ENCODE measurements at places on chromosomes 1 and 21. TPM values are rescaled to one million over a fixed set of nuclear protein-coding genes. Genes with fewer than 3 reads are reported as not detected.
A peak's percentile ranks its signal among the peaks of the same experiment; 100 is the strongest.

DNA sequence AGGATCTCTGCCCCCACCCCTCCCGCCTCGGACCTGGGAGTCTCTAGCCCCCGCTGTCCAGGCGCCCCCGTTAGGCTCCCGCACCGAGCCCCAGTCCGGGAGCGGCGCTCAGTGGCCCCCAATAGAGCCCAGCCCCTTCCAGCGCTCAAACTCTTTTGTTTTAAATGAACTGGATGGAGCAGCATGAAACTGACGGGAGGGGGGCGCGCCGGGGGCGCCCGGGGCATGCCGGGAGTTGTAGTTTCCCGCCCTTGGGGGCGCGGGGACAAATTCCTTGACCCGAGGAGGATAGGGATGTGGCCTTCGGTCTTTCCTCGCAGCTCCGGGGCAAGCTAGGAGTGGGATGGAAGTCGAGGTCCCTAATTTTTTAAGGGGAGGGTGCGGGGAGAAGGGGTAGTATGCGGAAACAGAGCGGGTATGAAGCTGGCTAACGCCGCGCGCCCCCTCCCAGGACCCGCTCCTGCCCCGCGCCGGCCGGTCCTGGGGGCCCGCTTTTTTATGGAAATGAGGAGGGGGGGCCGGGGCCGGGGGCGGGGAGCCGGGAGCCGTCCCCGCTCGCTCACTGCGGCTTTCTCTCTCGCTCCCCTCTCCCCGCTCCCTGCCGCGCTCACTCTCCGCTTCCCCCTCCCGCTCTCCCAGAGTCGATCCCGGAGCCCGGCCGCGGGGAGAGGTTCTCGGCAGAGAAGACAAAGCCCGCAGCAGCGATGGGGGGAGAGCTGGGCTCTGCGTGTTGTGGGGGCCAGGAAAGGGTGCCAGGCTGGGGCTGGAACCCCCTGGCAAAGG, at the start of gene MEX3A:
MEX3A (minus strand) TSS at position 157 of the 783 bp plus-strand sequence. CDS start 467 bp downstream, outside the sequence.
- no peak within 1 kb of the TSS for H3K27ac ChIP-seq
- H3K27me3 ChIP-seq, result no peaks in the 10 kb centered on the region
- peak; percentile 96 for DNase-seq
- peaks cover 10% of the 10 kb centered on the region for H3K4me1 ChIP-seq
- H3K36me3 ChIP-seq, result no peaks in the 10 kb centered on the region

FCRL3 gene
- total RNA-seq, result 1.5 TPM

DNA sequence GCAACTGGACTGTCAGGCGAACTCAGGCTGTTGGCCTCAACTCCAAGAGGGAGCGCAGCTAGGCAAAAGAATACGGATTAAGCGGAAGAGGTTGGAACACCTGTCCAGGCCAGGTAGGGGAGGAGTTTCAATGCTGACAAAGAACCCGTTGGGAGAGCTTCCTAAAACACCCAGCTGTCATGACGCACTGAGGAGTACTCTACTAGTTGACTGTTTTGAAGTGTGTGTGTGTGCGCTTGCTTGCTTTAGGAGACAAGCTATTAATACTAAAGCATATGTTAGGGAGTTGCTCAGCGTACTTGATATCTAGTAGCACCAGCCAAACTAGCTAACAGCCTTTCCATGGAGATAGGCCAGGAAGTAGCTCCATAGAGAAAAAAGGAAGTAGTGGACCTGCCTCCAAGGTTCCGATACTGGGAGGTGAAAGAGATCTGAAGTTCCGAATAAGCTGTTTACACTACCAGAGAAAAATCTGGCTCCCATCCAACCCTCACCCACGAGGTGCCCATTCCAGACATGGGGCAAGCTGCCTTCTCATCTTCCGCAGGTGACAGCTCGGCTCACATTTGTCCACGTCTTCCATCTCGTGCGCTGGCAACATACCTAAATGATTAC, 974 bp upstream of the FNBP1L start:
- no peaks in the 10 kb centered on the region for H3K4me1 ChIP-seq
- peak overlapping the region; percentile 84 for H3K27ac ChIP-seq
- H3K4me3 ChIP-seq, result peak overlapping the region; percentile 8

DNA sequence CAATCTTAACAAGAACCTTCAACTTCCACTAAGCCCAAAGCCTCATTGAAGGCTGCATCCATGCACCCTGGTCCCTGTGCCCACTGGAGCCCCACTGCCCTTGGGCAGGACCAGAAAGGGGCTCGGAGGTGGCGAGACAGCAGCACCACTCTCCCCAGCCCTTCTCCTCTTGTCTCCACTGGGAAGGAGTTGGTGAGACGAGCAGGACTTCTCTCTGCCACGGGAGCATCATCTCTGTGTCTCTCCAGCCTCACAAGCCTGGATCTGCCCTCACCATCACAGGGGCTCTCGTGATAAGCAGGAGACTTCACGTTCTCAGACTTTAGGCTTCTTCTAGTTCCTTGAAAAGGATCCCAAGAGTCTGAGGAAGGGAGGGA, 7.2 kb upstream of the ETV3L start:
- DNase-seq, result no peak
- no peaks in the 10 kb centered on the region for H3K36me3 ChIP-seq
- H3K4me3 ChIP-seq, result no peak overlapping the region
- H3K27ac ChIP-seq, result no peak overlapping the region
- no peaks in the 10 kb centered on the region for H3K4me1 ChIP-seq
- H3K27me3 ChIP-seq, result peaks cover 17% of the 10 kb centered on the region

DNA sequence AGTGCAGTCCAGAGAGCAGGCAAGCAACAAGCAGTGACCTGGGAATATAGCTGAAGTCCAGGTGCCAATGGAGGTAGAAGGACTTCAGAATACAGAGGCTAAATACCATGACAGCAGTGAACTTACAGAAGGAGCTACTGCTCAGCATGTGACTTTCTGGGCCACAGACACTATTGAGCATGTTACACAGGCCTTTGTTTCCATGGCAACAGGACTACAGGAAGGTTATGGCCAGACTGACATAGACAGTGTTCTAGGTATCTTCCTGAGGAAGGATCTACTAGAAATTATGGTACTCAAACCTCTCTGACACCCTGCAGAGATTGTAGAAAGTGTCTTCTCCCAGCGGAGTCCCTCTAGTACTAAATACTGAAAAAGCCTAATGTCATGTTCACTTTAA, 11.0 kb downstream of the OR2M5 start:
- DNase-seq, result no peak
- no peak overlapping the region for H3K4me3 ChIP-seq
- no peaks in the 10 kb centered on the region for H3K27me3 ChIP-seq
- H3K4me1 ChIP-seq, result no peaks in the 10 kb centered on the region

NUAK2 gene
- total RNA-seq, result 14.1 TPM

NBPF15 gene
- total RNA-seq, result 34.1 TPM

- DNase-seq, result peak; percentile 95
- peaks cover 15% of the 10 kb centered on the region for H3K4me1 ChIP-seq
- H3K36me3 ChIP-seq, result no peaks in the 10 kb centered on the region
- H3K4me3 ChIP-seq, result no peak overlapping the region
Measured at GRCh38 chr1:109546311-109547109, 1.9 kb upstream of the GNAI3 start.

GRCh38 chr1:217674028-217674729, 43.0 kb downstream of the SPATA17 start:
- H3K27me3 ChIP-seq, result no peaks in the 10 kb centered on the region
- H3K4me1 ChIP-seq, result no peaks in the 10 kb centered on the region
- no peaks in the 10 kb centered on the region for H3K36me3 ChIP-seq
- peak; percentile 9 for DNase-seq
- H3K27ac ChIP-seq, result no peak overlapping the region

DNA sequence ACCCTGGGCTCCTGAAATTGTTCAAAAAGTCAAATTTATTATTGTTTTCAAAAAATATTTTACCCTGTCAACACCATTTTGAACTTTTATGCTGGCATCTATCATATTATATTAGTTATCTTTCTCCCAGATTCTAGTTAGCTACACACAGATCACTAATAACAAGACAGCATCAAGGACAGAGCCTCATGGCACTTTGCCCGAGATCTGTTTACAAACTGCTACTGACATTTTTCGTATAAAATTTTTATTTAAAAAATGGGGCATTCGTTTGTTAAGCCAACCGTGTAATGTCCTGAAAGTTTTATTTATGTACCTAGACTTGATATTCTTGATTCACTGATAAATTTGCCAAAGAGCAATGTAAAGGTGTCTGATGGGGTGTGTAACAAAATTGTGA, 78.1 kb downstream of the PLPPR5 start:
- peak; percentile 37 for DNase-seq
- H3K4me3 ChIP-seq, result no peak overlapping the region
- no peaks in the 10 kb centered on the region for H3K27me3 ChIP-seq
- H3K27ac ChIP-seq, result no peak overlapping the region

RAB7B gene
- 16.2 TPM for total RNA-seq

PALMD gene
- 32.2 TPM for total RNA-seq

DNA sequence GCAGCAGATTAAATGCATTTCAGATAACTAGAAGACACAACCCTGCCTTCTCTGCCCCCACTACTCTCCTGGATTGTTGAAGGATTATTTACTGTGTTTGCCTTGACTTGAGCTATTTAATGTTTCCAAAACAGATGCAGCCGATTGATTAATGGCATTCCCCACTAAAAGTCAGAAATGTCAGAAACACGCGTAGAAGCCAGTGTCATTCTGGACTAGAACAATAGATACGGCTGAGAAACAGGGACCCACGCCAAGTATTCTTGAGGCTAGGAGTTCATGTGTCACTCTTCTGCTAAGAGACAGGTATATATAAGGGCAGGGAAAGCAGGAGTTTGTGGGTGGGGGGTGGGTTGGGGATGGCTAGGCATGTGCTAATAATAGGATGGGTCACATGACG, 366.7 kb upstream of the PROX1 start:
- no peak for DNase-seq
- no peak overlapping the region for H3K4me3 ChIP-seq
- no peaks in the 10 kb centered on the region for H3K4me1 ChIP-seq
- H3K36me3 ChIP-seq, result no peaks in the 10 kb centered on the region
- no peaks in the 10 kb centered on the region for H3K27me3 ChIP-seq

DNA sequence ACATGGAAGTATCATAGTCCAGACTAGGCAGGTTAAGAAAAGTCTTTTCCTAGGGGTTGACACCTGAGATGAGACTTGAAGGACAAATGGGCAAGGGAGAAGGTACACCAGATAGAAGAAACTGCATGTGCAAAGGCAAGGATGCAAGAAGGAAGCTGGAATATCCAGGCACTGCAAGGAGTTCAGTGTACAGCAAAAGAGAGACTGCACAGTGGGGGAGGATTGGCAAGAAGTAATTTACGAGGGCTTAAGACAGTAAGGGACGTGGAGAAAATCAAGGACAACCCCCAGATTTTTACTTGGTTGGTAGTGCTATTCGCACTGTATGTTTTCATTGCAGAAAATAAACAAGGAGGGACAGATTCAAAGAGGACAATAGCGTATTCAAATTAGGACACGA, 58.5 kb downstream of the DNM3 start:
- H3K4me1 ChIP-seq, result peaks cover 13% of the 10 kb centered on the region
- H3K36me3 ChIP-seq, result no peaks in the 10 kb centered on the region
- no peak for DNase-seq
- H3K27me3 ChIP-seq, result no peaks in the 10 kb centered on the region
- H3K27ac ChIP-seq, result no peak overlapping the region
- no peak overlapping the region for H3K4me3 ChIP-seq
